ENCODE measurements at places on chromosomes 6 and 20.

- DNase-seq: no peak
These were observed 125.7 kb downstream of the MEI4 start for GRCh38 chr6:77778527-77778926.

DNA sequence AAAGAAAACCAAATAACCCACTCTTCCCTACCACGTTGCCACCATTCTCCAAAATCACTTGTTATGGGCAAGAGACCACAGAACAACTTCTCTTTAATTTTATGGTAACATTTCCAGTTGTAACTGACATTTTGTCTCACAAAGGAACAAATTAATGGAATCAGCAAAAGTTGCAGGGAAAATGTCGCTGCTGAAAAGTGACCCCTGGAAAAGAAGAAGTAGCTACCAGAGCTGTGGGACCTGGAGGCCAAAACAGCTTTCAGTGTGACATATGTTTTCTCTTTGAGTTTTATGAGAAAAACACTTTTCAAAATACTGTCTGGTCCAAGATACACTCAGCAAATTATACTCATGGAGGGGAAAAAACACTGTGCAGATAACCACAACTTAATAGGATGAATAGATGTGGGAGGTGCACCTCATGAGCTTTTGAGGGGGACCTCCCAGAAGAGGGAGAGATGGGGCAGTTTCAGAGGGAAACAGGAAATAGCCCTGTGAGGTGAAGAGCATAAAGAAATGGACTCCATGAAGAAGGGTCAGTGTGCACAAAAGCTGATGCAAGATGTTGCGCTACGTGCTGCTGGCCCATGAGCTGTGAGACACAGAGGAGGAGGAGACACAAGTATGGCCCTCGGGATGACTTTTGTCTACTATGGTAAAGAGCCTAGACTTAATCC, 87.3 kb downstream of the DTNBP1 start:
- DNase-seq: no peak

DNA sequence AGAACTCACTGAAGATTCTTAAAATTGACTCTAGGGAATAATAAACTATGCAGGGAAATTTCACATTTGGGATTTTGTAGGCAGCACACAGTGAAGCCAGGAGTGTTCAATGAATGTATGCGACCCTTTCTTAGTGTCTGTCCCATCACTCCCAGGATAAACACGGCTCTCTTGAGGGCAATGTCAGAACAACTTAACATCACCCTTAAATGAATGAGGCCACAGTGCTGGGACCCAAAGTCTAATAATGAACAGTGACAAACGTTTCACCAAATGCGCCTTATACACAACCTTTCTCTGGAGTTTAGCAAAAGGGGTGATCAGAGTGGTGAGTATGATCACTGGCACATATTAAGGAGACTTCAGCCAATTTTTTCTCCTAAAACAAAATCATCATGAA, 237.3 kb downstream of the CLVS2 start:
- DNase-seq: peak; percentile 92

GRCh38 chr6:142867355-142867801, 77.6 kb downstream of the HIVEP2 start:
- DNase-seq: no peak

- DNase-seq: no peak
These were observed 100.1 kb downstream of the EPB41L2 start for GRCh38 chr6:130962966-130963365.

DNA sequence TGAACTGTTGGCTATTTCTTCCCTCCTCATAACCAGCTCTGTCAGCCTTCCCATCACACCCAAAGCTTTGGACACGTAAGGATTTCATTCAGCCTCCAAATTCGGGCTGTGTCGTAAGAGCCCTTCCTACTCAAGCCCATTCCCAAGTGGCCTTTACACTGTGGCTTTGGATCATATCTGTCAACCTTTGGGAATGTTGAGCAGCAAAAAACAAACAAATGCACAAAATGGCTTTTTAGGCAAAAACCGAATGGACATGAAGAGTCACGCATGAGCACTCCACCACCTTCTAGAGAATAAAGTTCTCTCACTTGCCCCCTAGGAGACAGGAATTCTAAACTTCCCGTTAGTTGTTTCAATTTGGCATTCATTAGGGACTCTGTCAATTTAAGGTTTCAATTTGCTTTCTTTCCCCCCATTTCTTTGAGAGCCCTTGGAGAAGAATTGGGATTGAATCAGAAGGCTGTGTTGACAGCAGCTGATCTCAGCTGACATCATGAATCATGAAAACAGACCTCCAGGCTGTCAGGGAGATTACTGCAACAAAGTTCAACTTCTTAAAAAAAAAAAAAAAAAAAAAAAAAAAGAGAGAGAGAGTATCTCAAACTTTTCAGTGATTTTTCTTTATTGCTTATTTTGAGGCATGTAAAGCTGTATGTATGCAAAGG, 110.3 kb downstream of the BCAS1 start:
- DNase-seq: peak; percentile 33

DNA sequence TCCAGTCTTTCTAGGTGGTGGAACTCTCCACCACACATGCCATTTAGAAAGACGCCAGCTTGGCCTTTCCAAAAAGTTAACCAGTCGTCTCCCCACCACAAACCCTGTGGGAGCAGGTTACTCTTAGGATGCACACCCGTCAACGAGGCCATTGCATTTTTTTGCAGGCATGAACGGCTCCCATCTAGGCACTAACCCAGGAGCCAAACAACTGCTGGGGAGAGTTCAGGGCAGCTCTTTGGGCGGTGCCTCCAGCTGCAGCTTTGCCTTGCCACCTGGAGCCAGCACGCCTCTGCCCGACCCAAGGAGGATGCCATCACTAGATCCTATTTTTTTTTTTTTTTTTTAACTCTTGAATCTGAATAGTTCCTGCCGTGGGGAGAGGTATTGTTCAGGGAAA, 39.9 kb downstream of the TBC1D7 start:
- no peak for DNase-seq
